ENCODE measurements at places on chromosomes 4 and X. TPM values are rescaled to one million over a fixed set of nuclear protein-coding genes. Genes with fewer than 3 reads are reported as not detected.

DNA sequence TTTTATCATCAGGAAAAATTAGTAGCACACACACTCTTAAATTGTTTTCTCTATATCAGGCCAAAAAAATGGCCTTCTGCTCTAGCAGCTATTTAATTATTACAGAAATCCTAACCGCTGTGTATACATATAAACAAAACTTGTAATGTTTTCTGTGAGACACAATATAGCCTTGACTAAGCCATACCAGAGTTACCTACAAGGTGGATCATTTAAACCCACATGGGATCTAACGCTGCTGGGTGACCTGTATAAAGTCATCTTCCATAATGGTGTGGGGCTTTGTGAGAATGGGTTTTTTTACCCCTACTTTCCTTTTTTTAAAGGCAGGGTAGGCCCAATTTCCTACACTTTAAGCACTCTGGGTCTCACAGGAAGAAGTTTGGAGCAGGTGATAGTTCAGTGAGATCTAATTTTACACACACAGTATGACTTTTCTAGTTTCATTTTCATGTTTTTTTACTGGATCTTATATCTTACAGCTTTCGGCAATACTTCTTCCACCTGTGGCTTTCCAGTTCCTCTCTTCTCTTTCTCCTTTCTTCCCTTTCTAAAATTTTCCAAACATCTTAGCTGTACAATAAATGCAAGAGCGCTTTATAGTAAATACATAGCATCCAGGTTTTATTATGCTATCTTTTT lies 66.9 kb upstream of the MMAA start:
- no peaks in the 10 kb centered on the region for H3K36me3 ChIP-seq
- H3K4me3 ChIP-seq: no peak overlapping the region
- DNase-seq: no peak
- H3K4me1 ChIP-seq: no peaks in the 10 kb centered on the region

DNA sequence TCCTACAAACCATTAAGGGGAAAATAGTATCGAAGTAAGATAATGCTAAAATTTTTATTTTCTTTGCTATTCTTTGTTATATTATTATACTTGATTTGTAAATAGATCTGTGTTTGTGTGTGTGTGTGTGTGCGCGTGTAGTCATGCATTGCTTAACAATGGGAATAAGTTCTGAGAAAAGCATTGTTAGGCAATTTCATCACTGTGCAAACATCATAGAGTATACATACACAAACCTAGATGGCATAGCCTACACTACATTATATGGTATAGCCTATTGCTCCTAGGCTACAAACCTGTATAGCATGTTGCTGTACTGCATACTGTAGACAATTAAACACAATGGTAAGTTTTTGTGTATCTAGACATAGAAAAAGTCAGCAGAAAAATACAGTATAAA lies 17.1 kb downstream of the MTTP start:
- no peaks in the 10 kb centered on the region for H3K36me3 ChIP-seq
- H3K27me3 ChIP-seq: no peaks in the 10 kb centered on the region
- no peaks in the 10 kb centered on the region for H3K4me1 ChIP-seq

- no peak overlapping the region for H3K27ac ChIP-seq
- H3K4me1 ChIP-seq: no peaks in the 10 kb centered on the region
- no peak overlapping the region for H3K4me3 ChIP-seq
Observed at GRCh38 chrX:41148553-41148952, 63.3 kb downstream of the USP9X start.

The SPANXB1 gene
- total RNA-seq: not detected

The ARAP2 gene
- 97.8 TPM for total RNA-seq

The RAI2 gene
- total RNA-seq: 11.5 TPM

The NPNT gene
- total RNA-seq: 25.2 TPM

The MUC7 gene
- not detected for total RNA-seq

Data from prostate gland (tissue), 2 donors.